ENCODE measurements at places on chromosomes 5 and 9.

DNA sequence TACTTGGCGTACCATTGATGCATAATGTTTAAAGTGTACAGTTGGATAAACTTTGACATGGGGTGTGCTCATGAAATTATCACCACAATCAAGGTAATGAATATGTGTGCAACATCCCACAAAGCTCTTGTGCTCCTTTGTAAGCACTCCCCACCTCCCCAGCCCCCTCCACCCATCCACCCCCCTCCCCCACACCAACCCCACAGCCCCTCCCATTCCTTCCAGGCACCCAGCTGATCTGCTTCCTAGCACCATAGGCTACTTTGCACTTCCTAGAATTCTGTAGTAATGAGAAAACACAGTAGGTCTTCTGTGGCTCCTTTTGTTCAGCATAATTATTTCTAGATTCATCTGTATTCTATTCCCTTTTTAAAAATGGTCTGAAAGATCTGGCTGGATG is 24.5 kb downstream of the FGD3 start:
- no peak for DNase-seq

DNA sequence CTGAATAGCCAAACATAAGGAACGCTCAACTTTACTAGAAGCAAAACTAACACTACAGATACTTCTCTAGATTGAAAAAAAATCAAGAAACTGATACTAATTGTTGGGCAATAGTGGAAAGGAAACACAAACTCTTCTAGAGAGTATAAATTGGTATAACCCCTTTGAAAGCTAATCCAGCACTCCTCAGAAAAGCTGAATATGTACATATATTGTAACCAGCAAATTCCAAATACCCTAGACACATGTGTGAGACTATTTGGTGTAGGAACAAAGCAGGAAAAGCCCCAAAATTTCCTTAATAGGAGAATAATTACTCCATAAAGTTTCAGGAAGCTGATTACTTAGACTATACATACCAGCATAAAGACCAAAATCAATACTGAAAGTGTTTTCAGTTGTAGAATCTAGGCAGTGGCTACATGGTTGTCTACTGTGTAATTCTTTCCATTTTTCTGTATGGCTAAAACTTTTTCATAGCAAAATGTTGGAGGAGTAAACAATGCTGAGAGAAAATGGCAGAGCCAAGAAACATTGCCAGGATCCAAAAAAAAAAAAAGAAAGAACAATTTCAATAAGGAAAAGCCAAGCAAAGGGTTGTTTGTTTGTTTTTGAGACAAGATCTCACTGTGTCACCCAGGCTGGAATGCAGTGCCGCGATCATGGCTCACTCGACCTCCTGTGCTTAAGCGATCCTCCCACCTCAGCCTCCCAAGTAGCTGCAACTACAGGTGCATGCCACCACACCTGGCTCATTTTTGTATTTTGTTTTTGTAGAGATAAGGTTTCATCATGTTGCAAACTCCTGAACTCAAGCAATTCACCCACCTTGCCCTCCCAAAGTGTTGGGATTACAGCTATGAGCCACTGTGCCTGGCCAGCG is 15.0 kb downstream of the SKP1 start:
- DNase-seq = no peak

GRCh38 chr5:143964919-143965318 is 153.0 kb downstream of the HMHB1 start:
- DNase-seq = no peak

GRCh38 chr5:154199671-154200220 is 9.2 kb downstream of the GALNT10 start:
- no peak for DNase-seq

DNA sequence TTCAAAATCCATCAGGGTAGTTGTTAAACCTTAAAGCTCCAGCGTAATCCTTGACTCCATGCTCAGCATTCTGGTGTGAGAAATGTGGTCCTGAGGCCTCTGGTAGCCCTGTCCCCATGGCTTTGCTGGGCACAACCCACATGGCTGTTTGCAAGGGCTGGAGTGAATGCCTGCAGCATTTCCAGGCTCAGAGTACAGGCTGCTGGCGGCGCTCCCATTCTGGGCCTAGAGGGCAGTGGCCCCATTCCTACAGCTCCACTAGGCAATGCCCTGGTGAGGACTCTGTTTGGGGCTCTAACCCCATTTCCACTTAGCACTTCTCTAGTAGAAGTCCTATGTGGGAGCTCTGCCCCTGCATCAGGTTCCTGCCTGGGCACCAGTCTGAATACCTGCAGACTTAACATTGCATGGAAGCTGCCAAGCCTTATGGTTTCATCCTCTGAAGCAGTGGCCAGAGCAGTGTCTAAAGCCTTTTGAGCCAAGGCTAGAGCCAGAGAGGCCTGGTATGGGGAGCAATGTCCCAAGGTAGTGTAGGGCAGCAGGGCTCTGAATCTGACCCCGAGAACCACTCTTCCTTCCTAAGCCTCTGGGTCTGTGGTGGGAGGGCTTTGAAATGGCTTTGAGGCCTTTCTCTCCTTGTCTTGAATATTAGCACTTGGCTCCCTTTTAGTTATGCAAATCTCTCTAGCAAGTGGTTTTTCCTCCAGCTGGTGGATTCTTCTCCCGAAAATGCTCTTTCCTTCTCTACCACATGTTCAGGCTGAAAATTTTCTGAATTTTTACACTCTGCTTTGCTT is 5.8 kb upstream of the ALDH1A1 start:
- DNase-seq = no peak

DNA sequence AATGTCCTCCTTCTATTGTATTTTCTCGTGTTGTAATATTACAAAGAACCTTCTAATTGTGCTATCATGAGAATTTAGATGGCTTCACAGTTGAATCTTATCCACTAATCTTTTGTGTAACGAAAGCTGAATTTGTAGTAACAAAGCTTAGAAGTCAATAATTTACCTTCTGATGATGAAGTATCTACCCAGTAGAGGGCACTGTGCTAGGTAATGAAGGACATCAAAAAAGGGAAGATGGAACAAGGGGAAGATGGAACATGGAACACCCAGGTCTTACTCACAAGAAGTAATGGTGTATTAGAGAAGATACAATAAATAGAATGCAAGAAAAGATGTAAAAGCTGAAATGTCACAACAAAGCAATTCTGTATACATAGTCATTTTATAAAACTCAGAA is 131.0 kb upstream of the CCNG1 start:
- no peak for DNase-seq

DNA sequence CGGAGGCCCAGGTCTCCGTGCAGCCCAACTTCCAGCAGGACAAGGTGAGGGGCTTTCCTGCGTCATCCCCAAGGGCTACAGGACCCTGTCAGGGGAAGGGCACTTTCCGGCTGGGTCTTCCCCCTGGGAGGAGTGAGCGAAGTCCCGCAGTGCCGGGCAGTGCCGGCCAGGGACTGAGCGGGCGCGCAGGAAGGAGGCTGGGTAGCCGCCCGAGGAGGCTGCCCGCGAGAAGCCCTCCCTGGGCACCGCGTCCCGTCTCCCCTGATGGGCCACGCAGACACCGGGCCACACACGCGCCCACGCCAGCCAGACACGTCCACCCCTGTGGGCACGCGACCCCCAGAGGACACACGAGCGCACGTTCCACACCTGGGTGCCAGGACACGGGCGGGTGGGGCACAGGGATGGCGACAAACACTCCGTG is 357 bp downstream of the PTGDS start:
- no peak for DNase-seq

- no peak for DNase-seq
These were observed 102.2 kb downstream of the DEPDC1B start for GRCh38 chr5:60597572-60598320.

DNA sequence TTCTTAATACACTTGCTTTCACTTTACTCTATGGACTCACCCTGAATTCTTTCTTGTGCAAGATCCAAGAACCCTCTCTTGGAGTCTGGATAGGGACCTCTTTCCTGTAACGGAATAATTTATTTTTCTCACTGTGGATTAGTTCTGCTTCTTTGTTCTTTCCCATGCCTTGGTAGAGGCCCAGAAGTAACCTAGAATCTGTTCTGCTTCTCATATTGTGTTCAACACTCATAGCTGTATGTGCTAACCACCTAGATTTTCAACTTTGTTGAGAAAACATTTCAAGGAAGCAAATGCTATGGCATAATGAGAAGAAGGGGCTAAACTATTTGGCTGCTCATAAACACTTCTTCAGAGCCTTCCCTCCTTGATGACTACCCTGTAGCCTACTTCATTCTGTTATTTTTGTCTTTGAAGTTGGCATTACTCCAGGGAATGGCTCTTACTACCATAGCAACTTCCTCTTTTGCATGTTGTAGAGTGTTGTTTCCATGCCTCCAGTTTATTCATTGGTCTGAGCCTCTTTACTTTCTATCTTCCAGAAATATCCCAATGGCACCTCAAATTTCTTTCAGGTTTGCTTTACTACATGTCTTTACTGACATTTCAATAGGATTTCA is 74.3 kb downstream of the KIAA0825 start:
- no peak for DNase-seq

GRCh38 chr5:142683116-142683515 is 2.8 kb downstream of the FGF1 start:
- no peak for DNase-seq

- no peak for DNase-seq
These were observed 349.3 kb downstream of the SEMA5A start for GRCh38 chr5:9196403-9197227.

- no peak for DNase-seq
These were observed 327.8 kb downstream of the TMEM167A start for GRCh38 chr5:82749461-82749820.

DNA sequence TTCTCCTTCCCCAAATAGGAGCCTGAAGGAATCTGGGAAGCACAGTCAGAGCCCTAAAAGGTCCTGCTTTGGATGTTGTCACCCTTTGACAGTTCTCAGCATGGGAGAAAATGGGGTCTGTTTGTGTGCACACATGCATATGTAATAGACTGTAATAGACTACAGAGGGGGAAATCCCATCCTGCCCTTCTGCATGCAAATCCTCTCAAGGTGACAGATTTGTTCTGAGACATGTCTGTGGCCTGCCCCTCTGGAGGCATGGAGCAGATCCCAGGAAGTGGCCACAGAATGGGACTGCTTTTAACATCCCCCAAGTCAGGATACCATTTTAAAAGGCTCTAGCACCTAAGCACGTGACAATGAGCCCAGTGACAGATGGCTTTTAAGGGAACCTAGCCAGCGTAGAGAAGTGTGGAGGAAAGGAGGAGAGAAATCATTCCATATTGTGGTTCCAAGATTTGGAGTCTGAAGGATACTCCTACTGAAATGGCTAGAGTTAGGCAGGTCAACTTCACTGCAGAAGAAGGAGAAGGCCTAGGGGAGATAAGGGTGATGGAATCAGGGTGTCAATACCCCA is 483.5 kb downstream of the SPOCK1 start:
- no peak for DNase-seq

DNA sequence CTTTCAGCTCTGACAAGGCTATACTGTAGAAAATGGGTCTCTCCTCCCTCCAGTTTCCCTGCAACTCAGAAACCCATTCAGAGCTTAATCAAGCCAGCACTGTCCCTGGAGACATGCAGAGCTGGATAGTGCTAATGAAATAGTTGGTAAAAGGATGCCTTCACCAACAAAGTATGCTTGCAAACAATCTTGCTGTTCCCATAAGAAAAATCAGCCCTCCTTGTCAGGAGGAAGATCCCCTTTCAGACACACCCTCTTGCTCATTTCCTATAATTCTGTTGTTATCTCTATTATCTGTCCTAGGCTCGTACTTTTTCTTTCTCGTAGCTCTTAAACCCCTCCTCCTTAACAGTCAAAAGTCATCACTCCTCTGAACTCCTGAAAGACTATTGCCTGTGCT is 9.9 kb upstream of the OSMR start:
- no peak for DNase-seq

DNA sequence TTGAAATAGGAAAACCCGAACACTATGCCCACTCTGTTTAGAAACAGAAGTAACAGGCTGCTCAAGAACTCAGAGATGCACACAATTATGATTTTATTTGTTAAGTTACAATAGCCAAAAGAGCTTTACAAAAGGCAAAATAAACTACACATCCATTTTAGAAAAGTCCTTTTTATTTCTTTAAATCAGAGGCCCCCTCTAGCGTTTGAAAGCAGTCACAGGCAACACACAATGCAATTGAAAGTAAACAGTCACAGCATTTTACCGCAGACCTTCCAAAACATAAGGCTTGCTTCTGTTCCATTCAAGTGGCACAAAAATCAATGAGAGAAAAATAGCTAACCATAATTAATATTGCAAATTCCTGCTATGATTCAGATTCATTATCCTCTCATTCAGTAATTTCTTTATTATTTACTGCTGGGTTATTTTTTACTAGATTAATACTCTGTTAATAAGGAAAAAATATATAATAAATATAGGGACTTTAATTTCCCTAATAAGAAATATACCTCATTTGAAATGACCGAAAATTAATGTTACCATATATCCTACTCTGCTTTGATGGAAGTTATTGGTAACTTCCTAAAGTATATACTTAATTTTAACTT is 78.3 kb downstream of the CEP120 start:
- no peak for DNase-seq

GRCh38 chr5:133828722-133829121 is 139.7 kb downstream of the C5orf15 start:
- DNase-seq = no peak

GRCh38 chr9:113946496-113947115 is 70.5 kb downstream of the ZNF618 start:
- DNase-seq = no peak

DNA sequence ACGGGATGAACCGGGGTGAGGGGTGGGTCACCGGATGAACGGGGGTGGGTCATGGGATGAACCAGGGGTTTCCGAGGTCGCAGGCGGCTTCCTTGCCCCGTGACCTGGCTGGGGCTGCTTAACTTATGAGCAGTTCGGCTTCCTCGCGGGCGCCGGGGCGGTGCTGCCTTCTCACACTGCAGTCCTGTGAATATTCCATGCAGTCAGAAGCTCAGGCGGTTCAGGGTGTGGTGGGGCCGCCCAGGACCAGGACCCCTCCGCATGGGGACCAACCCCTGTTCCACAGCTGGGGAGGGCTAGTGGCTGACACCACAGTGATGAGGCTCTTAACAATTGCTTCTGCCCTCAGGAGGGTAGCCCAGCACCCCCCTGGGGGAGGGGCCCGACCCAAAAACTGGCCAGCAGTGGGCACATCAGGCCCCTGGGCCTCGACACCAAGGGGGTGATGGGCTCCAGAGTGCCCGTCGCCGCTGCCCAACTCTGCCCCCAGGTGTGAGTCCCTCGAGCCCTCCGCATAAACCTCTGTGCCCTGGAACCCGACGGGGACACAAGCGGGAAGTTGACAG is 30.9 kb upstream of the SLC9A3 start:
- DNase-seq = no peak

- DNase-seq = no peak
These were observed 41.0 kb downstream of the ALDH1A1 start for GRCh38 chr9:72911816-72912215.

DNA sequence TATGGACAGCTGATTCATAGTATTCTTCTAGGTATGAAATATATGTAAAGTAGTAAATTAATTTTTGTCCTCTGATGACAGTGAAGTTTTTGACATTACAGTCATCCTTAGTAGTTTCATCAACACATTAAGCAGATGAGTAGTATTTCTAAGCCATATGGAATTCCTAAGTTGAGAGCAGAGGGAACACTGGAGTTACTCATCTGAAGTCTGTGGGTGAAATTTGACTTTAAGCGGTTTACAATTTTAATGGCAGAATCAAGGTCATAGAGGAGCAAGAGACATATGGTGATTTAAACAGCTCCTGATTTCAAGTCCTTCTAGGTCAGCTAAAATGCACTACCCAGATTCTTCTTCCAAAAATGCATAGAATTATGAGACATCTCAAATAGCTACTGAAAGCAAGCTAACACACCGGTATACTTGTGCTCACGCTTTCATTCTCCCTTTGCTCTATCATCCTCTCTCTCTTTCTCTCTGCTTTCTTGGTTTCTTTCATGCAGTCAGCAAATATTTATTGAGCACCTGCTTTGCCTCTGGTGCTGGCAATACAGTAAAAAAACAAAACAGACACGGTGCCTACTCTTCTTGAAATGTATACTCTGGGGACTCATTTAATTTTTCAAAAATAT is 235.9 kb downstream of the FER start:
- DNase-seq = no peak

Data from activated T-cell treated with anti-CD3 and anti-CD28 coated beads, Interleukin-2, amount 50 U/mL, for 72 hours (primary cell).